ENCODE measurements at places on chromosomes 2 and 18.
A peak's percentile ranks its signal among the peaks of the same experiment; 100 is the strongest.

DNA sequence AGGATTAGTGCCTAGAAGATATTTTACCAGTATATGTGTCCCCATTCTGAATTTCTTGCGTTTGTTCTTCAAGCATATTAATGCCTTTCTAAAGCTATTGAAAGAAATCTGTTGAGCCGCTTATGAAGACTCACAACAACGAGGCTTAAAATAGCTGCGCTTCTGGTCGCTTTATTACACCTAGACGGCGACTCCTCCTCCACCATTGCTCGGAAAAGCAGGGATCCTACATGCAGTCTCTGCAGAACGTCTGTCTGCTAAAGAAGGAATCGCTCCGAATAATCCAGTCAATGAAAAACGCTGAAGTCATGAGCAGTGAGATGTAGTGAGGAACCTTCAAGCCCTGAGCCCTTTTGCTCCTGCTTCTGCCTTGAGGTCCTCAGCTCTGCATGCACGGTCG, 94.8 kb upstream of the ZNF516 start:
- no peaks in the 10 kb centered on the region for H3K36me3 ChIP-seq
- H3K27me3 ChIP-seq: no peaks in the 10 kb centered on the region
- H3K4me3 ChIP-seq: no peak overlapping the region
- no peak overlapping the region for H3K27ac ChIP-seq
- no peak for DNase-seq

- H3K4me1 ChIP-seq: no peaks in the 10 kb centered on the region
- no peaks in the 10 kb centered on the region for H3K36me3 ChIP-seq
- peak overlapping the region; percentile 49 for H3K27ac ChIP-seq
- DNase-seq: no peak
- H3K27me3 ChIP-seq: no peaks in the 10 kb centered on the region
- no peak overlapping the region for H3K4me3 ChIP-seq
These were observed 182.0 kb downstream of the GFPT1 start for GRCh38 chr2:69205076-69205475.

DNA sequence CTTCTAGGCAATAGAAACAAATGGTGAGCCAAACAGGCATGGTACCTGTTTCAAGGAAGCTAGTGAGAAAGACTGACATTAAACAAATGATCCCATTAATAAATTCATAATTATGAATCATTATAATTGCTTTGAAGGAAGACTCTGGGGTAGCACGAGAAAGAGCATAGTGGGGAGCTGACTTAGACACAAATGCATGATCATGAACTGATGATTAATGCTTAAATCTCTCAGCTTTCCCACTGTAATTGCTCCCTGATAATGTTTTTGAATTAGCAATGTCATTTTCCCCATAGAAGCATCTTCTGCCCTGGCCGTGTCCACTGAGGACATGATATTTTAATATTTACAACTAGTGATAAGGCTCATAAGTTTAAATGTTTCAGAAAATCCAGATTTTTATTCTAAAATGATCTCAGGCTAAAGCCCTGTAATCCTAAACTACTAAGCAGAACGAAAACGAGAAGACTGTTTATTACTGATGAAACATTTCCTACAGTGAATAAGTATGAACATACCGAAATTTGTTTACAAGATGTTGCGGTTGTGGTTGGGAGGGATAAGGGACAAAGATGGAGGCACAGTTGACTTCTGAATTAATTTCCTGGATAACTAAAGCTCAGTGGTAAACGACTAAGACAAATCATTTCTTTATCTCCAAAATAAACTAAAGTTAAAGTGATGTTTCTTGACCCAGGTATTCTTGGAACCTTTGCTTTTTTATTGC, 47.3 kb upstream of the TACR1 start:
- no peak for DNase-seq
- H3K27ac ChIP-seq: no peak overlapping the region
- no peaks in the 10 kb centered on the region for H3K36me3 ChIP-seq
- no peaks in the 10 kb centered on the region for H3K4me1 ChIP-seq
- H3K27me3 ChIP-seq: no peaks in the 10 kb centered on the region

DNA sequence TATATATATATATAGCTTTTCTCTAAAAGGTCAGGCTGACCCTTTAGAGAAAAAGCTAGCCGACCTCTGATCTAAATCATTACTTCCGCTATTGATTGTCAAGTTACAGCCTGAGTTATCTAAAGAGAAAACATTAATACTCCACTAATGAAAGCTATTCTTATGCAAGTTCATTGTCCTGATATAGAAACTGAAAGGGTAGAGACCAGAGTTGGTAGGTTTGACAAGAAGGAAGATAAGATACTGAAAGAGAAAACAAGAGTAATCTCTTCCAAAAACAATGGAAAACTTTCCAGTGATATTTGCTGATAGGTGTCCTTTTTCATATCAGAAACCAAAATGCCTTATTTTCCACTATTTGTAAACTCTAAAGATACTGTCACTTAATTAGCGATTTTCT, 62.8 kb upstream of the SLC39A10 start:
- H3K4me1 ChIP-seq: peaks cover 7% of the 10 kb centered on the region
- H3K4me3 ChIP-seq: no peak overlapping the region
- no peaks in the 10 kb centered on the region for H3K36me3 ChIP-seq
- no peaks in the 10 kb centered on the region for H3K27me3 ChIP-seq

DNA sequence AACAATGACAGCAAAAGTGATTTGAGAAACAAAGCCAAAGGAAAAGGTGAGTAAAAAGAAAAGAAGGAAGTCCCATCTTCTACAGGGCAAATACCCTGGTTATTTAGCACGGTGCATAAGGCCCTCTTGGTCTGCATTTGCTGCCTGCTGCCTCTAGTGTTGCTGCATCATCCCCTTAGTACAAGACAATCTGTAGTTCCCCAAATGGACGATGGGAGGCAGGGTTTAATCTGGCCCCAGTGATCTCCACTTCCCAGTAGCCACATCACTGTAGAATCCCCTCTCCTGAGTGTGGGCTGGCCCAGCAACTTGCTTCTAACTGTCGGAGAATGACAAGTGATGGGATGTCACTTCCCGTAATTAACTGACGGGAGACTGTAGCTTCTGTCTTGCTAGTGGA, 85.1 kb downstream of the CTAGE1 start:
- H3K4me1 ChIP-seq: peaks cover 7% of the 10 kb centered on the region
- H3K36me3 ChIP-seq: no peaks in the 10 kb centered on the region
- H3K27ac ChIP-seq: no peak overlapping the region
- H3K27me3 ChIP-seq: no peaks in the 10 kb centered on the region
- no peak overlapping the region for H3K4me3 ChIP-seq
- DNase-seq: no peak

GRCh38 chr2:122528061-122528460, 772.6 kb downstream of the TSN start:
- no peaks in the 10 kb centered on the region for H3K27me3 ChIP-seq
- no peak for DNase-seq
- no peaks in the 10 kb centered on the region for H3K4me1 ChIP-seq
- no peaks in the 10 kb centered on the region for H3K36me3 ChIP-seq
- H3K27ac ChIP-seq: no peak overlapping the region
- H3K4me3 ChIP-seq: no peak overlapping the region

- no peaks in the 10 kb centered on the region for H3K36me3 ChIP-seq
- H3K4me1 ChIP-seq: no peaks in the 10 kb centered on the region
These were observed 111.8 kb upstream of the GAREM1 start for GRCh38 chr18:32582455-32582854.

- no peak overlapping the region for H3K4me3 ChIP-seq
- H3K36me3 ChIP-seq: no peaks in the 10 kb centered on the region
- no peaks in the 10 kb centered on the region for H3K4me1 ChIP-seq
- H3K27me3 ChIP-seq: no peaks in the 10 kb centered on the region
- H3K27ac ChIP-seq: no peak overlapping the region
- DNase-seq: no peak
These were observed 182.7 kb downstream of the LRATD1 start for GRCh38 chr2:14815201-14815600.

DNA sequence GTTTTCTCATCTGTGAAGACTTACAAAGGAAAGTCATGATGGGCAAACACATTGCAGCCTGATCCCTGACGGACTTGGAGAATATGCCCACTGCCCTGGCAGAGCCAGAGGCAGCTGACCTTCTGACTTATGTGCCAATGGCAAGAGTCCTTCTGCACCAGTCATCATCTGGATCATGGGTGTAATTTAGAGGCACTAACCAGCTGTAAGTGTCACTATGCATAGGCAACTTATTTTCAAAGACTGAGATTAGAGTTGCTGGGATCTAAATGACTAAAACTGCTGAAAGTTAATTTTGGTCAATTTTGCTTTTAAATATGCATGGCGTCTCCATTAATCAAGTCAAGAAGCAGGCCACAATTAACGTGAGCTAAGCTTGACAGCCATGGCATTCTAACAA, 261.2 kb downstream of the BCL11A start:
- no peaks in the 10 kb centered on the region for H3K4me1 ChIP-seq
- H3K27me3 ChIP-seq: no peaks in the 10 kb centered on the region
- DNase-seq: no peak
- no peak overlapping the region for H3K4me3 ChIP-seq
- no peak overlapping the region for H3K27ac ChIP-seq

DNA sequence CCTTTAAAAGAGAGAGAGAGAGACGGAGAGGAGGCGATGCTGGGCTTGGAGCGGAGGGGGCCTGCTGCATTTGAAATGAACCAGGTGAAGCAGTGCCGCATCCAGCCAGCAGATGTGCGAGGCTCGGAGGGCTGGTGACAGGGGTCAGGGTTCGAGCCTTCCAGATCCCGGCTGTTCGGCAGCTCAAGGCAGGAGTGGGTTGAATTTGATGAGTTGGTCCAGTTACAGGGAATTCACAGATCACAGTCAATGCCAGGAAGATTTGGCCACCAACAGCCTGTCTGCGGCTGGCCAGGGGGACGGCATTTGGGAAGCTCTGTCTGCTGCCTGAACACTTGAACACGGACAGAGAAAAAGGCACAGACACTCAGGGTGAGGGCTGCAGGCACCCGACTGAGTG, 48.6 kb downstream of the PTGR3 start:
- no peaks in the 10 kb centered on the region for H3K27me3 ChIP-seq
- H3K4me3 ChIP-seq: peak overlapping the region; percentile 21
- peaks cover 4% of the 10 kb centered on the region for H3K4me1 ChIP-seq
- DNase-seq: peak; percentile 53
- H3K36me3 ChIP-seq: no peaks in the 10 kb centered on the region

DNA sequence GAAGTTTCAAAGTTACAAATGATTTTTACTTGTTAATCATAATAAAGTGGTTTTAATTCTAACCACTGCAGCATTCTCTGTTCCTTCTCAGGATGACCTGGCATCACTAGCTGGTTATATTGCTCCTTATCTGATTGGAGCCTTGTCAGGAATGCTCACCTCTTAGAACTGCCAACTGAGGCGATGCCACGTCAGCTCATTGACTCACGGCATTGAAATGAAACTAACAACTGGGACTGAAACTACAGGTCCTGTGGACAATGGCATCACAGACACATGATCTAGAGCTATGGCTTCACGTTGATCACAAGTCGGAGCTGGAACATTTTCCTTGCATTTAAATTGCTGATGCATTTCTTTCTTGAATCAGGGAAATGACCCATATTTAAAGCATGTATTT, 54.9 kb upstream of the MAP2 start:
- no peaks in the 10 kb centered on the region for H3K27me3 ChIP-seq
- H3K36me3 ChIP-seq: no peaks in the 10 kb centered on the region
- no peak overlapping the region for H3K27ac ChIP-seq
- H3K4me1 ChIP-seq: no peaks in the 10 kb centered on the region

DNA sequence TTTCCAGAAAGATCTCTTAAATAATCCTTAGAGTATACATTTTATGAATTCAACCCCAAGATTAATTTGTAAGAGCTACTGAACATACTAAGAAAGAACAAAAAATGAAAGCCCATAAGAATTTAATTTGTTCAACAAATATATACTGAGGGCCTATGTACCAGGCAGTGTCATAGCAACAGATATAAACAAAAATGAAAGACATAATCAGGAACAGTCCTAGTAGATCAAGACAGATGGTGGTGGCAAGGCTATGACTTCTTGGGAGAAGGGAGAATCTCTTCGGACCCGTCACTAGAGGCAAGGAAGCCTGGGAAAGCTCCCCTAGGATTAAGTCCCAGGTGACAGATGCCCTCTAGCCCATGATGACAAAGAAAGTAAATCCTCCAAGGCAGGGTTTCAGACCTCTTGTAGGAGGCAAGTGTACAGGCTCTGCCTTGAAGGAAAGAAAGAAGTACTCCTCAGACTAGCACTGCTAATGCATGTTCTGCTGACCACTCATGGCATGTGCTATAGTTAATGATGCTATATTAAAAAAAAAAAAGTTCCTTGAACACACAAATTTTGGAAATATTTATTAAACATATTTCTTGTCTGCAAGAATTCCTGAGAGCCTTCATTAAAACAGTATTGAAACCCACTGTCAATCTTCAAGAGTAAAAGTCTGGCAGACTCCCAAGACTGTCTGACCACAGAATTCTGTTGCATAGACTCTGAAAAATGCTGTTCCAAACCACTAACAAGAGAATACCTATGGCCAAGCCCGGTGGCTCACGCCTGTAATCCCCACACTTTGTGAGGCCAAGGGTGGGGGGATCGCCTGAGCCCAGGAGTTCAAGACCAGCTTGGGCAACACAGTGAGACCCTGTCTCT, 31.5 kb downstream of the NOL10 start:
- no peaks in the 10 kb centered on the region for H3K4me1 ChIP-seq
- no peak overlapping the region for H3K27ac ChIP-seq
- no peak overlapping the region for H3K4me3 ChIP-seq
- no peak for DNase-seq
- H3K36me3 ChIP-seq: peaks cover 99% of the 10 kb centered on the region

GRCh38 chr2:217047209-217047608, 187.3 kb upstream of the TNP1 start:
- no peak overlapping the region for H3K4me3 ChIP-seq
- H3K27ac ChIP-seq: peak overlapping the region; percentile 69
- peaks cover 34% of the 10 kb centered on the region for H3K4me1 ChIP-seq
- DNase-seq: peak; percentile 37

DNA sequence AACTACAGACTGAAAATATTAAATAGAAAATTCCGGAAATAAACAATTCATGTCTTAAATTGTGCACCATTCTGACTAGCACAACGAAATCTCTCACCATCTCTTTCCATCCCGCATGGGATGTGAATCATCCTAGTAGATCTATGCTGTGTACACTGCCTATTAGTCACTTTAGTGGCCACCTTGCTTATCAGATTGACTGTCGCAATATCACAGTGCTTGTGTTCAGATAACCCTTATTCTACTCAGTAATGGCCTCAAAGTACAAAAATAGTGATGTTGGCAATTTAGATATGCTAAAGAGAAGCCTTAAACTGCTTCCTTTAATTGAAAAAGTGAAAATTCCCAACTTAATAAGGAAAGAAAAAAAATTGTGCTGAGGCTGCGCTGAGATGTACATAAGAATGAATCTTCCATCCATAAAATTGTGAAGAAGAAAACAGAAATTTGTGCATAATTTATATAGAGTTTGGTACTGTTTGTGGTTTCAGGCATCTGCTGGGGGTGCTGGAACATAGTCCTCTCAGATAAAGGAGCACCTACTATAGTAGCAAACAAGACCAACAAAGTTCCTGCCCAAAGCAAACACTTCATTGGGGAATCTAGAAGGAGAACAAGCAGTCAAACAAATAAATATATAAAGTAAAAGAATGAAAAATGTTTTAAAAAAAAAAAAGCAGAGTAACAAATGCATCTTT, 12.0 kb downstream of the PSMD1 start:
- no peaks in the 10 kb centered on the region for H3K4me1 ChIP-seq
- H3K36me3 ChIP-seq: peaks cover 95% of the 10 kb centered on the region
- no peak overlapping the region for H3K4me3 ChIP-seq
- no peak for DNase-seq

GRCh38 chr2:3617198-3617890, 22.4 kb downstream of the COLEC11 start:
- no peak overlapping the region for H3K27ac ChIP-seq
- H3K36me3 ChIP-seq: no peaks in the 10 kb centered on the region
- DNase-seq: no peak
- H3K4me3 ChIP-seq: no peak overlapping the region
